ENCODE measurements at places on chromosomes 7 and 10.

GRCh38 chr7:70893422-70893821 is 238.5 kb upstream of the GALNT17 start:
- no peak for DNase-seq

DNA sequence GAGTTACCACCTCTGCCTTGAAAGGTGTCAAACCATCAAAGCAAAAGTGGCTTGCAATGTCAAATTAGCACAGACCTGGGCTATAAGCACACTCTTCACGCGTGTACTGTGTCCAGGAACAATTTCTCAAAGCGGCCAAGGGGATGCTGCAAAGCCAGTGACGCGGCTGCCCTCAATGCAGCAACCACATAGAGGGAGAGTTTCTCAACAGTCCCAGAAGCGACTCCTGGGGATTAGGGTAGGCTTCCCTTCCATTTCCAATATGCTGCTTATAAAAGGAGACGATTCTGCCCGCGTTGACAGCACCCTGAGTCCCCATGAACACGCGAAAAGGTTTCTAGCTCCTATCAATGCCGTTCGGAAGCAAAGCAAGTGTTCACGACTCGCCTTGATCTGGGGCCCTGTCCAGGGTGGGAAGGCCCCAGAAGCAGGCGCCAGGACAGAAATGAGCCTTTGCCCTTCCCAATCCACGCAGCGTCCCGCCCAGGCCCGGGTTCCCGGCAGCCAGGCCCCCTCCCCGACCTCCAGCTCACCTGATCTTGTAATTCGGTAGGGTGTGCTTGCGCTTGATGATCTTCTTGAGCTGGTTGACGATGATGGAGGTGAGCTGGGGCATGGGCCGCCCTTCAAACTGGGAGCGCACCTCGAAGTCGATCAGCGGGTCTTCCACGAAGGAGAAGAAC is 1.3 kb downstream of the PDZD8 start:
- no peak for DNase-seq

GRCh38 chr10:119296703-119297102 is 89.3 kb downstream of the GRK5 start:
- DNase-seq: no peak

DNA sequence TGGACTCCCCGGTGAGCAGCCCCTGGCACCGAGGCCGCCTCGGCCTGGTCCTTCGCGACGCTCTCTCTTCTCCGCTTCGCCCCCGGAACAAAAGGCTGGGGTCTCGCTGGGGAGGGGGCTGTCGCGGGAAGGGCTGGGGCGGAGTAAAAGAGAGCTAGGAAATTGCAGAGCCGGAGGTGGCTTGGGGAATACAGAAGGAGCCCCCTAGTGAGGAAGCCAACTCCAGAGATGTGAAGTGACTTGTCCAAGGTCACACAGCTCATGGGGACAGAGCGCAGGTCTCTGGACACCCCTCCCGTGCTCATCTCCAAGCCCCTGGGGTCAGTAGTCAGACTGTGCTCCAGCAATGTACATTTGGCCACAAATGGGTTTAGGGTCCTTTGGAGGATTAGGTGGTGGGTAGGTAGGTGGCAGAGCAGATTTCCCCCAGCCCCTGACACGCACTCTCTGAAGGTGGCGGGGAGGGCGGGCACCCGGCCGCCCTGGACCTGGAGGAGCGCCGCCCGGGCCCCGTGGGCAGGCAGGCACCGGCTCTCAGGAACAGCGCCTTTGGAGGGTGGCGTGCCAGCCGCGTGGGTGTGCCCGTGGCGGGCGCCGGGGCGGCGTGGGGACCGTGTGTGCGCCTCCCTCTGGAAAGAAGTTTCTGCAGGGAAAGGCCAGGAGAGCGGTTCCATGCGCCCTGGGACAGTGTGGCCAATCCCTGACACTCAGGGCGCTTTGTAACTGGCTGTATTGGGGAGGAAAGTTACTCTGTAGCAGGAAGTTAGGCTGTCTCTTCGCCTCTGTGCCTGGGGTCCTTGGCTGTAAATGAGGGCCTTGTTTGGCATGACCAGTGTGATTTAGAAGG is 910 bp downstream of the WIPF3 start:
- no peak for DNase-seq

DNA sequence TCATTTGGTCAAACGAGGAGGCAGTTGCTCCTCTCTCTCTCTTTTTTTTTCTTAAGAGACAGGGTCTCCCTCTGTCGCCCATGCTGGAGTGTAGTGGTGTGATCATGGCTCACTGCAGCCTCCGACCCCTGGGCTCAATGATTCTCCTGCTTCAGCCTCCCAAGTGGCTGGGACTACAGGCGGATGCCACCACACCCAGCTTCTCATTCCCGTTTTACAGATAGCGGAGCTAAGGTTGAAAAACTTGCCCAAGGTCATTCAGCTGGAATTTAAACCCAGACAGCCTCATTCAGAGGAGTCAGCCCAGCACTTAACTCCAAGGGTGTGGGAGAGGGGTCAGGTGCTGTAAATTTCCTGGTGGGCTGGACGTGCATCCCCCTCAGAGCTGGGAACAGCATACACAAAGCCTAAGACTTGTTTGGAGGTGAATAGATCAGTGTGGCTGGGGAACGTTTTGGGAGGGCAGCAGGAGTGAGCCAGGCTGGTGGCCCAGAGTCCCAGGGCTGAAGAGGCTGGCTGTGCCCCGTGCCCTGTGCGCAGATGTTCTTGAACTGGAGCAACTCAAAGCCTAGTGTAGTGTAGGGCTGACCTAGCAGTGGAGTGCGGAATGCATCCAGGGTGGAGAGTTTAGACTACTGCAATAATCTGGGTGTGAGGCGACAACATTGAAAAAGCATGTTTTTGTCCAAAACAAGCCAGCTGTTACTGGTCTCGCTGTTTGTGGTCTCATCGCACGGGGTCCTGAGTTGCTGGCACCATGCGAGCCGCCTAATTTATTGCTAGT is 2.3 kb downstream of the HTRA1 start:
- no peak for DNase-seq

DNA sequence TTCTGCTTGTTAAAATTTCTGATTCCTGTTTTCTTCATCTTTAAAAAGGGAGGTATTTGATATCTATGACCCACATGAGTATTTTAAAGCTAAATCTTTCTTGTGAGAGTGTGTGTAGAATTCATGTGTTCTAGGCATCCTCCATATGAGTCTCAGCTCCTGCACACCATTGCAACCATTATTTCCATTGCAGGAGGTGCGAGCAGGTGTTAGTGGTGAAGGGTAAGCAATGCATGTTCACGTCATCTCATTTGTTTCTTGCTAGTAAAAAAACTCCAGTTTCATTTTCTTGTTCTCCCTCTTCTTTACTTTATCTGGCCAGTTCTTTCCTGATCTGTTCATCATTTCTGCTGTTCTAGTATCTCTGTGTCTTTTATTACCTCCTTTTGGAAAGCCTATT is 100.5 kb downstream of the ADRA2A start:
- DNase-seq: no peak

- no peak for DNase-seq
These were observed 82.1 kb downstream of the AVL9 start for GRCh38 chr7:32577421-32577820.

- no peak for DNase-seq
These were observed 41.8 kb downstream of the FAM20C start for GRCh38 chr7:234051-234707.

- no peak for DNase-seq
These were observed 115.2 kb upstream of the PITRM1 start for GRCh38 chr10:3287572-3288445.

GRCh38 chr10:77251297-77252013 is 386.2 kb downstream of the KCNMA1 start:
- DNase-seq: no peak

- no peak for DNase-seq
These were observed 352 bp upstream of the ZNF485 start for GRCh38 chr10:43605850-43606322.

DNA sequence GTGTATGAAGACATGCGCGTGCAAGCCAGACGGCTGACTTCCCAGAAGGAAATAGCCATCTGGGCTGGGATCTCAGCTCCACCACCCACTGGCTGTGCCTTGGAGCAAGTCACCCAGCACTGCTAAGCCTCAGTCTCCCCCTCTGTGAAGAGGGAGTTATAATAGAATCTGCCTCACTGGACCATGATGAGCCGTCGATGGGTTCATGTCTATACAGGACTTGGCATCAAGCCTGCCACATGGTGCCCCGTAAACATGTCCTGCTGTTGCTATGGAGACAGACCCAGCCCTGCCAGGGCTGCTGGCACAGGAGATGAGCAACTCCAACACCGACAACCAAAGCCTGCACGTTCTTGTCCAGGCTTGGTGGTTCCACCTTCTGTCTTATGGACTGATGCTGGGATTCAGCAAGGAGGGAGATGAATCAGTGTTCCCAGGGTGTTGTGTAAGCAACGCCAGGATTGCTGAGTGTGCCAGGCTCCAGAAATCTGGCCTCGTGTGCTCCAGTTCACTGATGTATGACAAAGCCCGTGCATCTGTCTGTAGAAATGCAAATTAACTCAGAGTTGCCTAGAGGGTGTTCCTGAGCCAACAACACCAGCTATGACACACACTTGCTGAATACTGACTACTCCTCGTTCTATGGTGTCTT is 5.6 kb downstream of the GPR15LG start:
- peak; percentile 98 for DNase-seq

- DNase-seq: peak; percentile 60
These were observed 71.6 kb downstream of the THSD7A start for GRCh38 chr7:11760372-11760771.

- DNase-seq: no peak
These were observed 125.1 kb downstream of the TRRAP start for GRCh38 chr7:99003419-99003818.

GRCh38 chr7:76358011-76358480 is 745 bp downstream of the YWHAG start:
- no peak for DNase-seq

DNA sequence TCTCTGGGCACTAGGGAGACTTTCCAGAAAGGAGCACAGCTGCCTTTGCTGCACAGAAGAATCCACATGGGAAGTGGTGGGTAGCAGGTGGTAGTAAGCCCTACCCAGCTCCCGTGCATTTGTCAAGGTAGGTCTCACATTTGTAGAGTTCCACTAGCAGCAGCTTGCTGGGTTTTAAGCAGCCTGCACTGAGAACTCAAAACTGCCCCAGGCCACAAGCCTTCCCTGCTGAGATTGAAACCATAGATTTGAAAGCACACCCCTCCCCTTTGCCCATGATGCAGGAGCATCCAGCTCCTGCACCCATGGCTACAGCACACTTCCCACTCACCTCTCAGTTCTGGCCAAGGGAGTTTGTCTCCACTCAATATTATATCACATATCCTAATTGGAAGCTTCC is 604.5 kb upstream of the STEAP1 start:
- DNase-seq: no peak

DNA sequence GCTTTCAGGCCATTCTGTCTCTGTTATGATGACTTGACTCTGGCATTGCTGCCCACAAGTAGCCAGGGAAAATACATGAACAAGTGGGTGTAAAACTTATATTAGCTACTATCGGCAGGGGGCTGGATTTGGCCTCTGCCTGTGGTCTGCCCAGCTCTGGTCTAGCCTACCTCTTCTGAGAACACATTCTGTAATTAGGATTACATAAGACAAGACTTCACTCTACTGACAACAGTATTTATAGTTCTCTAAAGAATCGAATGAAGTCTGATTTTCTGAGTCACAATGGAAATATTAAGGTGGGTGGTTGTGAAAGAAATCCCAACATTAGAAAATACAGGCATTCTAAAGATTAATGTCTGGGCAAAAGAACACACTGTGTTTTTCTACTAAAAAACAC is 55.5 kb downstream of the DLD start:
- no peak for DNase-seq

- no peak for DNase-seq
These were observed 163.3 kb downstream of the RPS24 start for GRCh38 chr10:78196964-78197363.

- no peak for DNase-seq
These were observed 62.2 kb downstream of the VIM start for GRCh38 chr10:17290226-17290625.

GRCh38 chr7:158402471-158402870 is 185.2 kb downstream of the PTPRN2 start:
- DNase-seq: no peak

- no peak for DNase-seq
These were observed 29.8 kb upstream of the EPC1 start for GRCh38 chr10:32376771-32377170.

GRCh38 chr10:9075420-9075819 is 1020.9 kb downstream of the GATA3 start:
- DNase-seq: no peak

- DNase-seq: no peak
These were observed 20.0 kb downstream of the WNT8B start for GRCh38 chr10:100482834-100483185.

- no peak for DNase-seq
These were observed 325.6 kb upstream of the KAT6B start for GRCh38 chr10:74500816-74501215.

DNA sequence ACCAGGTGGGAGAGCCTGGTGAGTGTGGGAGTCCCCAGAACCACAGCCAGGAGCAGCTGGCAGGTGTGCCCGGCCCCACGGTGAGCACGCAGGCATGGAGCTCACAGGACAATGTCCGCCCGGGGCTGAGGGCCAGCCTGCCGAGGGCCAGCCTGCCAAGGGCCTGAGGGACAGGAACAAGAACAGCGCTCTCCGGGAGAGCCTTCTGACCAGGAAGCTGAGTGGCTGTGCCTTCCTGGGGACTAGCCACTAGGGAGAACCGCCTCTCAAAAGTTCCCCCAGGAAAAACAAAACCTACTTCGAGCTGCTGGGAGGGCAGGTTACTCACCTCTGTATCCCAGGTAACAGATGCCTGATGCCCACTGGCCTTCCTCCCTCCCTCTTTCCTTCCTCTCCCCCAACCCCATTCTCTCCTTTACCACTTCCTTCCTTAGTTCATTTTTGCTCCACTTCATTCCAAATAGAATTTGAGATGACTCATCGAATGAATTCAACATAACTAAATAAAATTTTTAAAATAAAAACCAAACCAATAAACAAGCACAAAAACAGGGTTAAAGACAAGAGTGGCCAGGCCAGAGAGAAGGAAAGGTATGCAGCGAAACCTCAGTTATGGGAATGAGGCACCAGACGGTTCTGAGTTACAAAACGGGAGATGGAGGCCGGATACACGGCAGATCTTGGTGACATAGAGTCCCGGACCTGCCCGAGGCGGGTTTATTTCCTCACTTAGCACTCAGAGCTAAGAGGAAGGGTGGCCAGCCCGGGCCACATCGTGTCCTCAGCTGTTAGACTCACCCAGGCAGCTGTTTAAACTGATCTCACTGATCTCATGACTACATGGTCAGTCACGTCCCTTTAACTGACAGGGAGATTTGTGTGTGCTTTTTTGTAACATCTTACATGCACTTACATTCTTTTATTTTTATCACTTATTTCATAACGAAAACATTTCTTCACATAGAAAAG is 128.5 kb downstream of the TNS3 start:
- DNase-seq: no peak

DNA sequence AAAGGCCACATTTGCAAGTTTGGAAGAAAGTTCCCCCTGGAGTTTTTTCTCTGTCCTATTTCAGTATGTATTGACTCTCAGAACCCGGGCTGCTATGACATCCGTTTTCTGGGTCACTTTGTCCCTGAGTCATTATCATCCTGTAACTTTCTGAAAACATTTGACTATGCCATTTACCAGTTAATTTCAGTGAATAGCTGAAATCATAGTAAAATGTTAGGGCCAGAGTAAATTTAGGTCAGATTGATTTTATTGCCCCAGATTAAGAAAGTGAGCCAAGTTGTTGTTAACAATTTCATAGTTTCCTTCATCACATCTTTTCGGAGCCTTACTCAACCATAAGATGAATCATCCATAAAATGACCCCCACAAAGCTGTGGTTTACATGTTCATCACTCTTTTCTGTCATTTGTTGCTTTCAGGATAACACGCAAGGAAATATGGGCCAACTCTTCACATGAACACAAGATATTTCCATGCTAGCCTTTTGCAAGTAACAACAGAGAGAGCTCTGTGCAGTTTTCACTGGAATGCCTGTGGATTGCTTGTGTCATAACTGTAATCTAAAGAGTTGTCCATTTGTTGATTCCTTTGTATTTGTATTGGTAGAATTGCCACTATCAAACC is 3.9 kb upstream of the MACC1 start:
- no peak for DNase-seq
